ENCODE measurements at places on chromosomes 13 and 19.
A peak's percentile ranks its signal among the peaks of the same experiment; 100 is the strongest.

DNA sequence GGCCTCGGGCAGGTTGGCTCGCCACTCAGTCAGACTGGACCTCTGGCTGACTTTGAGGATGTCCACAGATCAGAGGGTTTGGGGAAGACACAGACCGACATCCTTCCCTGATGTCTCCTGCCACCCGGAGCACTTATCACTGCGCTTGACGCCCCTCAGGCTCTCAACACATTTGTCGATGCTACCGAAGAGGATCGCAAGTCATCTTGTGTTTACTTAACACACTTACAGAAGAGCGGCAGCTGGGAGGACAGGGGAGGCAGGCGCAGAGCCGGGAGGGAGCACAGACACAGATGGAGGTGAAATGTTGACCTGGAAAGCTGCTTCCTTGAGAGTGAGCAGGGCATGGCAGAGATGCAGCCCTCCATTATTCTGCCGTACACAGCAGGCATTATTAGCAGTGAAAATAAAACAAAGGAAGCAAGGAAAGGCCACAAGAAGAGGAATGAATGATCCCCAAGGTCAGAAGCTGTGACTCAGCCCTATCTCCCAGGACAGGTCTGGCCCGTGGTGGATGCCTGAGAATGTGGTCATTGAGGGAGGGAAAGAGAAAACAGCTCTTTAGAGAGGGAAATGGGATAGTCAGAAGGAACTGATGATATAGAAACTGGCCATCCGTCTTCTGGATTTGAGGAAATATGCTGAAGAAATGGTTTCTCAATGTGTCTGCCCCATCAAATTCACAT is 549.5 kb upstream of the ARGLU1 start:
- no peak for DNase-seq

DNA sequence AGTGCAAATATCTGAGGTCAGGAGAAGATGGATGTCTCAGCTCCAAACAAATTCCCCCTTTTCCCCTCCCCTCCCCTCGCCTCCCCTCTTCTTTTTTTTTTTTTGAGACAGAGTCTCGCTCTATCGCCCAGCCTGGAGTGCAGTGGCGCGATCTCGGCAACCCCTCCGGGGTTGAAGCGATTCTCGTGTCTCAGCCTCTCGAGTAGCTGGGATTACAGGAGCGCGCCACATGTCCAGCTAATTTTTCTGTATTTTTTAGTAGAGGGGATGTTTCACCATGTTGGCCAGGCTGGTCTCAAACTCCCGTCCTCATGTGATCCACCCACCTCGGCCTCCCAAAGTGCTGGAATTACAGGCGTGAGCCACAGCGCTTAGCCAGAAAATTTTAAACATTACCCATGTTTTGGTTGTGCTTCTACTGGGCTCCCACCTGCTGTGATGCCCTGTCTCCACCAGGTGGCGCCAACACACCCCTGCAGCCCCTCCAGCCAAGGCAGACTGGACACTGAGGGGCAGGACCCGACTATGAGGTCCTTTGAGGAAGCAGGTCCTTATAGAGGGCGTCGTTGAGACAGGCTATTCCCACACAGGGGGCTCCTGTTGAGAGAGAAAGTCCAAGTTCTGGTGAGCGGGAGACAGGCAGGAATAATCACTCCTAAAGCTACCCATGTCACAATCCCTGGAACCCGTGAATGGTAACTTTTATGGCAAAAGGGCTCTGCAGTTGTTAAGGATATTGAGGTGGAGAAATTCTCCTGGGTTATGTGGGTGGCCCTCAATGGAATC is 6.3 kb downstream of the ERICH4 start:
- DNase-seq, result peak; percentile 54

DNA sequence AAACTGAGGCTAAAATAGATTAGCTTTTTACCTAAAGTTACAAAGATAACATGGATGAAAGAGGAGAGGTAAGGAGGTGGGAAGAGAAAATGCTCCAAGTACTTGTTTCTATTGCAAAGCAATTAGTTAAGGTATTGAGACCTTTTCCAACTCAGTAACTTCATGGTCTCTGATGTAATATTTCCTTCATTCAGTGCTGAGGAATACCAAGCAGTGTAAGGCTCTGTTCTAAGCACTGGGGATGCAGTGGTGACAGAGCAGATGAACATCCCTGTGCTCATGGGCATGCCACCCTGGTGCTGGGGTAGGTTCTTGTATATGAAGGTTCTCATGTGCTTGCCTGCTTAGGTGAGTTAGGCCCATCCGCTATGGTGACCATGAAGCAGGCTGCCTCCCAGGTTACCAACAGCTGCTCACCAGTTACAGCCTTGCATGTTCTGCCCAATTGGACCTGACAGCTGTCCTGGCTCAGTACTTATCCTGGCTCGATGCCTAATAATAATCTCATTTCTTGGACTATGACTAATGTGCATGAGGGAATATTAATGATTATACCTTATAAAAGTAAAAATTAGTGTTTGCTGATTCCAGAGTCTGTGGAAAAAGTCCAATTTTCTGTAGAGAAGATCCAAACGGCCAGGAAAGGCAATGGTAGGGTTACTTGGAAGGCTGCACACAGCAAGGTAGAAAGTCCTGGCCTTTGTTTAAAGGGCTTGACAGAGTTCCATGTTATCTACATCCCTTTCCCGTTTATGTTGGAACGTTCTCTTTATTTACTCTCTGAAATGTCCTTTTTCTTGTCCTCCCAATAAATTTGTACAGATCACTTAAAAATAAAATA is 48.3 kb downstream of the LATS2 start:
- DNase-seq, result no peak

DNA sequence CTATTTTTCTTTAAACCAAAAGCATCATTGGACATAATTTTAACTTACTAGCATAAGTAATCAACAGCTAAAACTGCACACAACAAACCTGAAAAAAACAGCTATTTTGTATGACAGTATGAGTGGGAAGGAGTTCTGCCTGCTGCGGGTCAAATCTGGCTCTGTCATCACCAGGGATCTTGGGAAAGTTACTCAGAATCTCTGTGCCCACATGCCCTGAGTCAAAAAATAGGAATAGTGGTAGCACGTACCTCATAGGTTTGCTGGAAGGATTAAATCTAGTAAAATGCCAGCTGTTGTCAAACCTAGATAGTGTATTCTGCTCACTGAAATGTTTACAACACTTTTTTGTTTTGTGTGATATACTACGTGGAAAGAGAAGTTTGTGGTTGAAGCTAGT is 1.1 kb downstream of the CLN5 start:
- DNase-seq, result no peak

DNA sequence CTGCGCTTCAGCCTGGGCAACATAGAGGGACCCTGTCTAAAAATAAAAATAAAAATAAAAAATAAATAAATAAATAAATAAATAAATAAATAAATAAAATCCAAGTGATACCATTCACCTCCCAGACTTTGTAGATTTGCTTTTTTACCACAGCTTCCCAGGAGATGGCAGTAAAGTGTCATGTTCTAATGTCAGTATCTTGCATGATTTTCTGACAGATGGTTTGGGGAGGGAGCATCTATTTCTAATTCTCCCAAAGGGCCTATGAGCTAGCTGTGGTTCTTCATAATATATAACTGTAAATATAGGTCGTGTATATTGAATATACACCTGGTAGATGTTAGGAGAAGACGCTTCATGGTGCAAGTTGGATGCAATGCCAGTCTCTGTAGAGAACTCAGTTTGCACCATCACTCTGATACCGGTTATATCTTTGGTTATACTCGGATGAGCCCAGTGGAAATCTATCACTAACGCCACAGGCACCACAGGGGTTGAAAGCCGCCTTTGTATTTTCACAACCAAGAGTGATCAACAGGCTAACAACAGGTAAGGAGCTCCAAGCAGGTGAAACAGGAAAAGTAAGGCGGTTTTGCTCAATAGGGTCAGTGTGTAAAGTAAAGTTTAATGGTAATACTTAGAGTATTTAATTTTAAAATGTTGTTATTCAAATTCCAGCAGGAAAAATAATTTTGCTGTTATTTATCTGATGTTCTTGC is 13.9 kb downstream of the APLP1 start:
- peak; percentile 32 for DNase-seq

DNA sequence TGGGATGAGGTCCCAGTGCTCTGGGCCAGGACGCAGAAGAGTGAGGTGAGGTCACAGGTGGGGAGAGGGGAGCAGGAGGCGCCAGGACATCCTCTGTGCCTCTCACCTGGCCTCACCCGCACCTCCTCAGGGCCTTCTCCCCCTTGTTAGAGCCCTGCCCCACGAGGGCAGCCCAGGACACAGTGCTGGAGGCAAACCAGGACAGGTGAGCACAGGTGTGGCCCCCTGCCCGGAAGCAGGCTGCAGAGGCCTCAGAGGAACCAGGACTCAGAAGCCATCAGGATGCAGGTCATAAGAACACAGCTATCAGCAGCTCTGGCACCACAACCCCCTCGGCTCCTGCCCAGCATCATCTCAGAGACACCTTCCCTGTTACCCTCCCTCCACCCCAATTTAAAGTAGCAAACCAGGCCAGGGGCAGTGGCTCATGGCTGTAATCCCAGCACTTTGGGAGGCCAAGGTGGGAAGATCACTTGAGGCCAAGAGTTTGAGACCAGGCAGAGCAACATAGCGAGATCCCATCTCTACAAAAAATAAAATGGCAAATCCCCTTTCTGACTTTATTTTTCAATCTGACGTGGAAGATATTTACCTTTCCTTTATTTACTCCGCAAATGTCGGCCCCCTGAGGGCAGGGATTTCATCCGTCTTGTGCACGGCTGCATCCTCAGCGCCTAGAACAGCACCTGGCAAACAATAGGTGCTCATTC is at the start of gene CEACAM16:
Gene CEACAM16, plus strand, starts transcription at position 660 of the 710 bp plus-strand sequence. CDS start 2,306 bp downstream, outside the sequence.
- DNase-seq, result no peak

- no peak for DNase-seq
These were observed 9.0 kb downstream of the SLC25A15 start for GRCh38 chr13:40798380-40798779.

DNA sequence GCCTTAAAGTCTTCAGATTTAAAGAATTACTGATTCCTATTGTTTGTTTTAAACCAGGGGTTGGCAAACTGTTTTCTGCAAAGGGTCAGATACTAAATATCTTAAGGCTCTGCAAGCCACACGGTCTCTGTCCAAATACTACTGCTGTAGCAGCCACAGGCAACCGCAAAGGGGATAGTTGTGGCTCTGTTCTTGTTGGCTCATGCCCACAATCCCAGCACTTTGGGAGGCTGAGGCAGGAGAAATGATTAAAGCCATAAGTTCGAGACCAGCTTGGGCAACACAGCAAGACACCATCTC is 22.4 kb downstream of the RANBP3 start:
- no peak for DNase-seq

DNA sequence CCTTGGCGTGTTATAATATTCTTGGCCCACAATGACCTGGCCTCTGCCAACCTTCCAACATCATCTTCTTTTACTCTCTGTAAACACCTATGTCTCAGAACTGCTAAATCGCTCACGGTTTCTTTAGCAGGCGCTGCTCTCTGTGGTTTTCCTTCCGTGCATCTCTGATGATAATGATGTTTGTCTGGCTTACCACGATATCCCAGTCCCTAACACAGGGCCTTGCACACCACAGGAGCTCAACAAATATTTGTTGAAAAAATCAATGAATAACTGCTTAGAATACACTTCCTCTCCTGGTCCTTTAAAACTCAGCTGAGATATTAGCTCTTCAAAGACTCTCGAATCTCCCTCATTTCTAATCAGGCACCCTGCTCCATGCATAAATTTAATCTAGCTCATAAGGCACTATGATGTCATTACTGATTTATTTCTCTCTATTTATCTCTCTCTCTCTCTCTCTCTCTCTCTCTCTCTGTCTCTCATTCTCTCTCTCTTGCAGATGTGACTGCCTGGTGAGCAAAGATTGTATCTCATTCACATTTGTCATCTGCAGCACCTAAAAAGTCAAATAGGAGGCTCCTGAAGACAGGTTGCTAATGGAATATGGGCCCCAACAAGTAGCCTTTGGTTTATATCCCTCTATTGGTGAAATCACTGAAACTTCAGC is 206.4 kb downstream of the NHLRC3 start:
- no peak for DNase-seq

GRCh38 chr13:72700509-72700908 is 26.9 kb downstream of the MZT1 start:
- no peak for DNase-seq

GRCh38 chr19:8494158-8494557 is 8.3 kb downstream of the PRAM1 start:
- DNase-seq, result no peak

DNA sequence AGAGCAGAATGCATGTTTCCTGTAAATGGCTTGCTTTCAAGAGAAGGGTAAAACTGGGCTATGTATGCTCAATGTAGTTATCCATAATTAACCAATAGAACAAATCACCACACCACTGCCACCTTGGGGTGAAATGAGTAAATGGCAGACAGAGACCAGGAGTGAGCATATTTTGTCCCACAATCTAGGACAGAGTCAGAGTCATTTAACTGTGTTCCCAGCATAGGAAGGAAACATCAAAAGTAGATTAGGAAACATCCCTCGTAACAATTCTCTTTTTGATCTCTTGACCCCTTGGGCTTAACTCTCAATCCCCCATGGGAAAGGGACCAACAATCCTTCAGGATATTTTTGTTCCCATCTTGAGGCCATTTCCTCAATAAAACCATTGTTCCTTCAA is 224.8 kb downstream of the NHLRC3 start:
- peak; percentile 23 for DNase-seq

DNA sequence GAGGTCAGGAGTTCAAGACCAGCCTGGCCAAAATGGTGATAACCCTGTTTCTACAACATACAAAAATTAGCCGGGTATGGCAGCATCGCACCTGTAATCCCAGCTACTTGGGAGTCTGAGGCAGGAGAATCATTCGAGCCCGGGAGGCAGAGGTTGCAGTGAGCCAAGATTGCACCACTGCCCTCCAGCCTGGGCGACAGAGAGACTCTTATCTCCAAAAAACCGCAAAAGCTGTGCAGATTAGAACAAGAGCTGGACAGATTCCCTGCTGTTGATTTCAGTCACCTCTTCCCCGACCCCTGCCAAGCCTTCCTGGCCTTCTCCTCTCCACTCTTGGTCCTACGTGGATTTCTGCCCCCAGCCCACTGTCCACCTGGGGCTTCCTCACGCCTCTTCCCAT is 8.3 kb downstream of the CAMSAP3 start:
- DNase-seq, result no peak

GRCh38 chr19:6868351-6868750 is 19.0 kb upstream of the ADGRE1 start:
- no peak for DNase-seq

- no peak for DNase-seq
These were observed 766 bp downstream of the SBNO2 start for GRCh38 chr19:1173159-1173844.

DNA sequence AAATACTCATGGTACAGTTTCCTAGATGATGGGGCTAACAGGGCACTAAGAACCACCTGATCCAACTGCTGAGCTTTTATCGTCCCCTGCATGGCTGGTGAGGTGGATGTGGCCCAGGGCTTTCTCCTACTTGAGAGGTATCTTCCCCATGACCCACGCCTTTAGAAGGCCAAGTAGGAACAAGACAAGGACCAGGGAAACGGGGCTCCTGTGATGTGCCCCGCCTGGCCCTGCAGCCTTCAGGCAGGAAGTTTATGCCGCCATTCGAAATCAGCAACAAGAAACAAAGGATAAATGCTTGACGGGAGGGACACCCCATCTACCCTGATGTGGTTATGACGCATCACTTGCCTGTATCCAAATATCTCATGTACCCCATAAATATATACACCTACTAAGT is 4.1 kb downstream of the NLRP13 start:
- DNase-seq, result no peak

- no peak for DNase-seq
These were observed 2.3 kb upstream of the C19orf84 start for GRCh38 chr19:51392701-51393100.

GRCh38 chr13:111403266-111403665 is 82.8 kb downstream of the TEX29 start:
- no peak for DNase-seq

- DNase-seq, result peak; percentile 70
These were observed at the start of gene HOMER3 for GRCh38 chr19:18940769-18941627. Gene HOMER3, minus strand, starts transcription at chr19:18941217. Its CDS starts 2,235 bp downstream, at chr19:18938982.

All from amygdala (tissue), 56 donors.